ENCODE measurements at places on chromosomes 7 and 10.

DNA sequence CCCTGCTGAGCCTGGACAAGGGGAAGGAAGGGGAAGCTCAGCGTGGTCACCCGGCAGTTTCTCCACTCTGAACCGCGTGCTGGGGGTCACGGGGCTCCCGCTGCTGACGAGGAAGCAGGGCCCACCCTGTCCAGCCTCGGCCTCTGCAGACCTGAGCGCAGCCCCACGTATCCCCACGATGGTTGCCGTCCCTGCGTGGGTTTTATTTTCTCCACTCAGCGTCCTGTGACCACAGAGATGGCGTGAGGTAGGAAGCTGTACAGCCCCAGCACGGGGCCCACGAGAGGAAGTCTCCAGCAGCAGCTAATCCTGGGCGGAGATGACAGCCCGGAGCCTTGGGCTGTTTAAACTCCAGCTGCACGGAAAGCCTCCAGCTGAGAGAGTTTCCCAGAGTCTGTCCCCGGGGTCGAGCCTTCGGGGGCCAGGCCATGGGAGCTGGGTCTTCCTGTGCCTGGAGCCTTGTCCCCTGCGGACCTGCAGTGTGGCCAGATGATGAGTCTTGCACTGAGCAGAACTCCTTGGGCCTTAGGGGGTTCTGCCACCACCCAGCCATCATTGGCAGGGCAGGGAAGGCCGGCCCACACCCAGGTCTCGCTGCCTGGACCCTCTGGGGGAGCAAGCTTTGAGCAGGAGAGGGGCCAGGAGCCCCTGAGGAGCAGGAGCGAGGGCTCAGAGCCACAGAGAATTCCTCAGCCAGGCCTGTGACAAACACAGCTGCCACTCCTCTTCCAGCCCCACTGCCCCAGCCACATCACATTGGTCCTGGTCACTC, 72.8 kb upstream of the FAM20C start:
- DNase-seq = no peak

DNA sequence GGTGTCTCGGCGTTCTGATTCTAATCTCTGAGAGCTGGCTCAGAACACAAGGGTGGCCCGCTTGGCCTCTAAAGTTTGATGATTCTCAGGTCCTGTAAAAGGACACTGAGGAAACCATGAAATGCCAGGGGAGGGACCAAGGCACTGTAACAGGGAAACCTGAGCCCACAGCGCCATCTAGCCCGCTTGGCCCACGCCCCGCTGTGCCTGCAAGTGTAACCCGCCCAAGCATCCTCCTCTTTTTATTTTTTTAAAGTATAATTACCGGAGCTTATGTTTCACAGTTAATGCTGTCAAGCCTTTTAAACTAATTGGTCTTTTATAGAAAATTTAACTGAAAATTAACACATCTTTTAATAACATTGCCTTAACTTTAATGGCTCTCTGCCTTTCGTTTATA, 734.7 kb downstream of the KCNMA1 start:
- DNase-seq = no peak

DNA sequence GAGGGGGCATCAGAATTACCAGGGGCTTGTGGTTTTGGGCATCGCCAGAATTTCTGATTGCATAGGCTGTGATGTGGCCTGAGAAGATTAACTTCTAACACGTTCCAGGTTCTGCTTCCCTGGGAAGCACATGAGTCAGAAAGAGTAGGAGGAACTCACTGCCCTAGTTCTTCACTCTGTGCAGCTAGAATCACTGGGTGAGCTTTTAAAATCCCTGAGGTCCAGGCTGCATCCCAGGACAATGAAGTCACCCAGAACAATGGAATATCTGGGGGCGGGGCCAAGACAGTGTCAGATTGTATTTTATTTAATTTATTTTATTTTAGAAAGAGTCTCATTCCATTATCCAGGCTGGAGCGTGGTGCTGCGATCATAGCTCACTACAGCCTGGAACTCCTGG, 636.5 kb downstream of the CALN1 start:
- DNase-seq = no peak

- DNase-seq = no peak
Measured at GRCh38 chr10:104247513-104248146, 7.1 kb upstream of the GSTO1 start.

GRCh38 chr10:29132551-29133111, 156.2 kb upstream of the LYZL1 start:
- DNase-seq = no peak

GRCh38 chr7:135856356-135857144, 107.9 kb upstream of the FAM180A start:
- no peak for DNase-seq

All from stimulated activated CD8-positive, alpha-beta memory T cell treated with anti-CD3 and anti-CD28 coated beads, Interleukin-7, amount 100 ng/mL, for 24 hours (primary cell).